ENCODE measurements at places on chromosomes 1 and 21.

DNA sequence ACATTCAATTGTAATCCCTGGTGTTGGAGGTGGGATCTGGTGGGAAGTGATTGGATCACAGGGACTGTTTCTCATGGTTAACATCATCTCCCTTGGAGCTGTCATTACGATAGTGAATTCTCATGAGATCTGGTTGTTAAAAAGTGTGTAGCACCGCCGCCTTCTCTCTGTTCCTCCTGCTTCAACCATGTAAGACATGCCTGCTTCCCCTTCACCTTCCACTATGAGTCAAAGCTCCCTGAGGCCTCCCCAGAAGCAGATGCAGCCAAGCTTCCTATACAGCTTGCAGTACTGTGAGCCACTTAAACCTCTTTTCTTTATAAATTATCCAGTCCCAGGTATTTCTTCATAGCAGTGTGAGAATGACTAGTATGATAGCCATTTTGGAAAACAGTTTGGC lies 30.1 kb upstream of the TRIM62 start:
- no peak for DNase-seq

DNA sequence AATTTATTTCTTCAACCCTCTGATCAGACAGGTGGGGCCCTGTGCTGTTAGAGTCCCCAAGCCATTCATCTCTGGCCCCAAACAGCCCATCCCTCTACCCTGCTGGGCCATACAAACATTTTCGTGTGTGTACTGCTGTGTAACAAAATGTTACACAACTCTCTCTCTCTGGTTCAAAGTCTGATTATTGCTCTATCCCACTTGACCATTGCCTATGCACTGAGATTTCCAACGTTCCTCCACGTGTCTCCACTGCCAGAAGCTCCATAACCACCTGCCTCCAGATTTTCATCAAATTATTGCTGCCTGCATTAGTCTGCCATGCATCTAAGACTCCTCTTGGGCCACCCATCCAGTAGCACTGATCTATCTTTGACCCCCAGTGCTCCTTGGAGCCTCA lies 104.8 kb downstream of the ELAVL4 start:
- no peak for DNase-seq

DNA sequence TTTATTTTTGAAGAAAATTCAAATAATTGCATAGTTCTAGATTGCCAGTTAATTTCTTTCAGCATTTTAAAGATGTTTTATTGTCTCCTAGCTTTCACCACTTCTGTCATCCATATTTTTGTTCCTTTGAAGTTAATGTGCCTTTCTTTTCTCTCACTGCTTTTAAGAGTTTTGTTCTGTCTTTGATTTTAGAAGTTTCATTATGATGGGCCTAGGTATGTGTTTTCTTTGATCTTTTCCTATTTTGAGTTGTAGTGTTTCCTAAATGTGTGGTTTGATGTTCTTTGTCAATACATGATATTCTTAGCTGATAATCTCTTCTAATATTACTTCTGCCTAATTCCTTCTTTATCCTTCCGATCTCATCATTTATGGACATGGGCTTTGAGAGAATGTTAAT lies 378.7 kb downstream of the DISC1 start:
- no peak for DNase-seq

- no peak for DNase-seq
Observed at GRCh38 chr1:207418351-207418750, 35.8 kb upstream of the CR2 start.

- no peak for DNase-seq
Observed at GRCh38 chr1:209544098-209544497, 39.4 kb upstream of the CAMK1G start.

DNA sequence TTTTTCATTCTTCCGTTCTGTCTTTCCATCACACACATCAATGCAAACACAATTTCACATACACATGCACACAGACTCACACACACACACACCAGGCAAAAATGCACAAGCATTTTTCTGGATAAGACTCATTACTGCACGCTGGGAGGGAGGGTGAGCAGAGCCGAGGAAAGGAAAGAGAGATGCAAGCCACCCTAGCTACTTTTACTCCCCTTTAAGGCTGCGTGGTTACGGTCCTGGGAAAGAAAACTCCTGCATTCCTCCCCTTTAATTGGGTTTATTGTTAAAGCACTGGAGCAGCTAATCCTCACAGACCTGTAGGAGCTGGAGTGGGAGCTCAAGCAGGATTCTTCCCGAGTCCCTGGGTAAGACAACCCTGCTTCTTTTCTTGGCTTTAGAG lies at the start of gene CAMK1G:
TSS of gene CAMK1G (plus strand) at position 307 of the 400 bp plus-strand sequence. CDS start 11,270 bp downstream, outside the sequence.
- no peak for DNase-seq

GRCh38 chr1:61005614-61006580 lies 76.5 kb upstream of the NFIA start:
- no peak for DNase-seq

GRCh38 chr1:100950781-100951180 lies 54.9 kb downstream of the SLC30A7 start:
- DNase-seq, result no peak

- DNase-seq, result no peak
Observed at GRCh38 chr1:164591858-164592257, 32.9 kb downstream of the PBX1 start.

- no peak for DNase-seq
Observed at GRCh38 chr1:53834776-53835175, 3.3 kb downstream of the NDC1 start.

DNA sequence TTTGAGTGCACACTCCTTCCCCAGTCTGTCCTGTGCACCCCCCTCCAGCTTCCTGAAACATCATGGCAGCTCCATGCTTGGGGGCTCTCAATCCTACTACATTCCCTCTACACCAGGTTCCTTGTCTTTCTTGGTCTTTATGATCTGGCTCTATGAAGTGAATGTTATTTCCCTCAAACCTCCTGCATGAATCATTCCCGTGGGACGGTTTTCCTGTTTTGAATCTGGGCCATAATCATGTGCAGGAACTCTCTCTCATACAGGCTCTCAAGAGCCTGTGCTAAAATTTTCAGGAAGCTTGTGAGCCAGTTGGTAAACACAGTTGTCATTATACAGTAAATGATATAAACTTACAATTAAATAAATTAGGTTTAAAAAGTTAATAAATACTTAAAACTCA lies 89.8 kb upstream of the KCNE2 start:
- DNase-seq, result no peak

DNA sequence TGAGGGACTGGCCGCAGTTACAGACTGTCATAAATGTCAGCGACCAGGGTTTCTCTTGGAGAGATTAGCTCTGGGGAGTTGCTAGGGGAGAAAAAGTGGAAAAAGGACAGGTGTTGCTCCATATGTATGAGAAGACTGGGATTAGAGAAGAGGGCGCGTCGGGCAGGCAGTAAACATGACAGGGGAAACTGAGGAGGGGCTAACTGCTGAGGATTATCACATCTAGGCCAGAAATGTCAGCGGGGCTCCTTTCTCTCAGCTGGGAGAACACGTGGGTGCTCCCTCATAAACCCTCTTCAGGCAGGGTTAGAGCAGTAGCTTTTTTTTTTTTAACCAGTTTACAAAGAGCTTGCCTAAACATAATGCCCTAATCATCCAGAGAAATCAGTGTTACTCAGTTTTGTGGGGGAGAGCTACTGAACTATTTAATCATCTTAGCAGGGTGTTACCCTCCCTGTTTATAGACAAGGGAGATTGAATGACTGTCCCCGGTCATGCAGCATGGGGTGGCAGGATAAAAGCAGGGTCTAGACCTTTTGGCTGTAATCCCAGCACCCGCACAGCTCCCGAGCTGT lies 35.2 kb downstream of the ELAPOR1 start:
- DNase-seq, result no peak

DNA sequence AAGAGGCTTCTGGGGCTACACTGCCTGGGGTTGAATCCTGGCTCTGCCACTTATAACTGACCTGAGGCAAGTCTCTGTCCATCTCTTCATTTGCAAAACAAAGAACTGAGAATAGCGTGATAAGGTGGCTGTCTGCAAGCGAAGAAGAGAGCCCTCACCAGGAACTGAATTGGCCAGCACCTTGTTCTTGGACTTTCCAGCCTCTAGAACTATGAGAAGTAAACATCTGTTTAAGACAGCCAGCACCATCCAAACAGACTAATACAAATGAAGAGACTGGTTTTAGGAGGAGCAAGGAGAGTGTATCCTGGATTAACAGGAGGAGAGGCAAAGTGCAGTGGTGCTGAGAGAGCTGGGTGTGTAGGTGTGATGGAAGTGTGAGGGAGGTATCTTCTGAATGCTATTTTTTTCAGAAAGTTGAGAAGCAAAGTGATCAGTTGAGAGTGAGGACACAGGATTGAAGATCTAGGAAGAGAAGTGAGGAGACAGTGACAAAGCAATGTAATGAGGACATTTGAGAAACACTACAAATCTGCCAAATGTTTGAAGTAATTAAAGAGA lies 59.3 kb downstream of the CD58 start:
- no peak for DNase-seq

DNA sequence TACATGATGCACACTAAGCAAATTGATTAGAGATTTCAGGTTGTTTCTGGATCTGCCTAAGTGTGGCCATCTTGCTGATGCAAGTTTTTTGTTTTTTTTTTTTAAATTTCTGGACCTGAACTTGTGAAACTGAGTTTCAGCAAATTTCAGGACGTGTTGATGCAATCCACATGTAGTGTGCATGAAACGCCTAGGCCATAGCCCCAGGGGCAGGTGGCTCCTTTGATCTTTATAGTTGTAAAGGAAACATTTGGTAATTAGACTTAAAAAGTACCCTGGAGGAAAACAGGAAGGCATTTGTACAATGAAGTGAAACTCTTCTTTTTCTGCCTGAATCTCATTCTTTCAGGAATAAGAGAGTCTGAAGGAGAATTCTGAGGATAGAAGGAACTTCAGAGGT lies 162.2 kb upstream of the LHX8 start:
- no peak for DNase-seq

GRCh38 chr1:211017075-211017718 lies 116.8 kb downstream of the KCNH1 start:
- DNase-seq, result no peak

DNA sequence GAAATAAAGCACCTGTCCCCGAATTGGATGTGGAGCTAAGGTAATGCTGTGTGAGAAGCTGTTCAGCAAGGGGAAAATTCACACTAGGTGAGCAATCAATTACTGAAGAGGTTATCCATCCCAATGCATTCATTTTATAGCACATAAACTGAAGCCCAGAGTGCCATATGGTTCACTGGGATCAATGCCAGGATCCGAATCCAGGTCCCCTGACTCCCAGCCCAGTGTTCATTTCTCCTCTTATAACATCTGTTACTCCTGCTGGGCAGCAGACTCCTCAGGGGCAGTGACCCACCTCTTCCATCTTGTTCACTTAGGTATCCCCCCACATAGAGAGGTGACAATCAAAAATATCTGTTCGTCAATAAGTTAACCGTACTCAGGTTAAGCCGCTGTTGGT lies 13.2 kb upstream of the SEC16B start:
- no peak for DNase-seq

- no peak for DNase-seq
Observed at GRCh38 chr1:24069817-24070216, 42.1 kb downstream of the MYOM3 start.

GRCh38 chr1:226568975-226569741 lies 20.6 kb downstream of the STUM start:
- no peak for DNase-seq

- DNase-seq, result no peak
Observed at GRCh38 chr1:221439747-221440501, 302.0 kb downstream of the DUSP10 start.

DNA sequence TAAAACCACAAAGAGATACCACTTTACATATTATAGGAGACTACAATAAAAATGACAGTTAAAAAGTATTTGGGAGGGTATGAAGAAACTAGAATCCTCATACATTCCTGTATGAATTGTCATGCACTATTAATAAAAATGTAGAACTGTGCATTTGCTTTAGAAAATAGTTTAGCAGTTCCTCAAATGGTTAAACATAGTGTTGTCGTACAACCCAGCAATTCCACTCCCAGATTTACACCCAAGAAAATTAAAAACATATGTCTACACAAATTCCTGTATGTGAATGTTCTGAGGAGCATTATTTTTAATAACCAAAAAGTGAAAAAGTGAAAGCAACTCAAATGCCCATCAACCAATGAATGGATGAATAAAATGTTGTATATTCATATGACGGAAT lies 23.1 kb upstream of the PDE4B start:
- DNase-seq, result no peak

DNA sequence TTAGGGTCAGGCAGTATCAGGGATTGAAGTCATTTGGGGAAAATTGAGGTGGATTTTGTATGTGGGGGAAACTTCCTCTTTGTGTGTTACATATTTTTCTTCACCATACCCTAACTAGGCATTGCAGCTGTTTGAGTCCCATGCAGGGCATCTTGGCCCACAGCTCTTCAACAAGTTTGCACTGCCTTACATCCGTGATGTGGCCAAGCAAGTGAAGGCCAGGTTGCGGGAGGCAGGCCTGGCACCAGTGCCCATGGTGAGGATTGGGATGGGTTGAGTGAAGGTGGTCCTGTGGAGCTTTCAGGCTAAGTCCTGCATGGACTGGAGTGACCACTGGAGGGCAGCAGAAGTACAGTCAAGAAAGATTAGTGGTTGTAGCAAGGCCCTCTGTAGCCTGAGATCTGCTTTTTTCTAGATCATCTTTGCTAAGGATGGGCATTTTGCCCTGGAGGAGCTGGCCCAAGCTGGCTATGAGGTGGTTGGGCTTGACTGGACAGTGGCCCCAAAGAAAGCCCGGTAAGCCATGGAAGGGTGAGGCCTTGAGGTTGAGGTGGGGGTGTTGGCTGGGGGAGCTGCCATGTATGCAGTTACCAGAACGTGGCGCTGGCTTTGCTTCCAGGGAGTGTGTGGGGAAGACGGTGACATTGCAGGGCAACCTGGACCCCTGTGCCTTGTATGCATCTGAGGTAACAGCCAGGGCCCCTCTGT lies 2.4 kb downstream of the UROD start:
- peak; percentile 60 for DNase-seq

DNA sequence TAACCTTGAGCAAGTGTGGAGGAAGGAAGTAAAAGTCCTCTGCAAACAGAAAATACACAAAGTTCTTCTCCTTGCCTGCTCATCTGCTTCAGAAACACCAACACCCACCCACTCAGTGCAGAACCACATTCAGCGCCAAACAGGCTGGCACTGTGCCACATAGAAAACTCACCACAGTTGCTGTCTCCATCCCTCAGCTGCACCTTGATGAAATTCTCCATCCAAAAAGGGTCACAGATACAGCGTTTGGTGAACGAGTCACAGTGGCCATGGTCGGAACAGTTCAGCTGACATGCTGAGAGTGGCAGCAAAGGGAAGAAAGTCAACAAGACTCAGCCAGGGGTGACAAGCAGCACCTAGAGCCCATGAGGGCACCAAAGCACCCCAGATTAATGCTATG lies 114.5 kb downstream of the KIAA0319L start:
- peak; percentile 10 for DNase-seq

- no peak for DNase-seq
Observed at GRCh38 chr1:117020526-117021156, 19.1 kb downstream of the CD101 start.

DNA sequence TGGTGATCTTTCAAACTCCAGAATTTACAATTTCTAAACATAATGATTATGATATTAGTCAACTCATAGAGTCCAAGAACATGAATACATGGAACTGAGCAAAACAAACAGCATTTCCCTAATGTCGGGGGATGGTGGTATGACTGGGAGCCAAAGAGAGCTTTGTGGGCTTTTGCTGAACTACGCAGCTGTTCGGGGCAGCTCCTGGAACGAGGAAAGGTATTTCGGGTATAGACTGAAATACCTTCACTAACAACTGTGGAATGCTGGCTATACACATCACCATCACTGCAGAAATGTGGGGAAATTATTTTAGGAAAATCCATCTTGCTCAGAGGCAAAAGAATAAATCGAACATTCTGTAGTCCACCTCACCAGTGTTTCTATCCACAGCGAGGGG lies 30.2 kb upstream of the VPS26C start:
- no peak for DNase-seq

Data from stimulated activated CD4-positive, alpha-beta T cell treated with anti-CD3 and anti-CD28 coated beads, Interleukin-1b, Interleukin-23, amount 100 ng/mL, for 1 hour (primary cell).